ENCODE measurements at places on chromosomes 5 and 9.

GRCh38 chr5:141869514-141869913, 8.7 kb downstream of the PCDH1 start:
- peak; percentile 23 for DNase-seq

- no peak for DNase-seq
These were observed 485.8 kb downstream of the SEMA5A start for GRCh38 chr5:9059920-9060691.

- DNase-seq = no peak
These were observed 378.1 kb upstream of the TLE4 start for GRCh38 chr9:79193501-79194223.

GRCh38 chr9:69157751-69158466, 16.2 kb upstream of the TJP2 start:
- DNase-seq = no peak

GRCh38 chr9:2356041-2356790, 265.4 kb upstream of the VLDLR start:
- DNase-seq = no peak

- DNase-seq = no peak
These were observed 1.8 kb downstream of the EEIG1 start for GRCh38 chr9:127979015-127979332.

DNA sequence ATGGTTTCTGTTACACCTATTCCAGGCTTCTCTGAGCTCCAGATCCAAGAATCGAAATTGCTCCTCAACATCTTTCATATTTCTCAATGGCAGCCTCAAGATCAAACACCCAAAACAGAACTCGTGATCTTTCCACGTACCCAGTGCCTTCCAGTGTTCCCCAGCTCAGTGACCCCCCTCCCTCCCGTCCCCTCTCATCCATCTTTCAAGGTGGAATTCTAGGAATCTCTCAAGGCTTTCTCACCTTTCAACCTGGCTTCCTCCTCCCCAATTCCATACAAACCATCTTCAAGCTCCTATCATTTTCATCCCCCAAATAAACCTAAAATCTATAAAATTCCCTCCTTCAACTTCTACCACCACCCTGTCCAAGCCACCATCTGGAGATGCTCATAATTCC, 615.3 kb downstream of the BNC2 start:
- no peak for DNase-seq

DNA sequence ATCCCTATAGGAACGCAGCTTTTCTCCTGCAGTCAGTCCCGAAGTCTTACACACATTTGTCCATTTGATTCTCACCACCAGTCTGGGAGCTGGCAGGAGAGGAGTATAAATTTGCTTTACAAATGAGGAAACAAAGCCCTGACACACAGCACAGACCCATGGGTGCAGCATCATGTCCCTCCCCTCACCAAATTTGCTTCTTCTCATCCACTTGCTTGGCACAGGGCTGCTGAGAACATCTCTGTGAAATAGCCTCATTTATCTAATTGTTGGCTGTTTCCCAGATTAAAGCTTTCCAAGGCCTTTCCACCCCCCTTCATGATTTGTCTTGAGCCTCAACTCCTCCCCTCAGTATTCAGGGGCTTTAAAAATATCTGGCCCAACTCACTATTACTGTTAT, 11.3 kb upstream of the ADRB2 start:
- no peak for DNase-seq

GRCh38 chr5:111962906-111963305, 205.9 kb upstream of the NREP start:
- peak; percentile 74 for DNase-seq

DNA sequence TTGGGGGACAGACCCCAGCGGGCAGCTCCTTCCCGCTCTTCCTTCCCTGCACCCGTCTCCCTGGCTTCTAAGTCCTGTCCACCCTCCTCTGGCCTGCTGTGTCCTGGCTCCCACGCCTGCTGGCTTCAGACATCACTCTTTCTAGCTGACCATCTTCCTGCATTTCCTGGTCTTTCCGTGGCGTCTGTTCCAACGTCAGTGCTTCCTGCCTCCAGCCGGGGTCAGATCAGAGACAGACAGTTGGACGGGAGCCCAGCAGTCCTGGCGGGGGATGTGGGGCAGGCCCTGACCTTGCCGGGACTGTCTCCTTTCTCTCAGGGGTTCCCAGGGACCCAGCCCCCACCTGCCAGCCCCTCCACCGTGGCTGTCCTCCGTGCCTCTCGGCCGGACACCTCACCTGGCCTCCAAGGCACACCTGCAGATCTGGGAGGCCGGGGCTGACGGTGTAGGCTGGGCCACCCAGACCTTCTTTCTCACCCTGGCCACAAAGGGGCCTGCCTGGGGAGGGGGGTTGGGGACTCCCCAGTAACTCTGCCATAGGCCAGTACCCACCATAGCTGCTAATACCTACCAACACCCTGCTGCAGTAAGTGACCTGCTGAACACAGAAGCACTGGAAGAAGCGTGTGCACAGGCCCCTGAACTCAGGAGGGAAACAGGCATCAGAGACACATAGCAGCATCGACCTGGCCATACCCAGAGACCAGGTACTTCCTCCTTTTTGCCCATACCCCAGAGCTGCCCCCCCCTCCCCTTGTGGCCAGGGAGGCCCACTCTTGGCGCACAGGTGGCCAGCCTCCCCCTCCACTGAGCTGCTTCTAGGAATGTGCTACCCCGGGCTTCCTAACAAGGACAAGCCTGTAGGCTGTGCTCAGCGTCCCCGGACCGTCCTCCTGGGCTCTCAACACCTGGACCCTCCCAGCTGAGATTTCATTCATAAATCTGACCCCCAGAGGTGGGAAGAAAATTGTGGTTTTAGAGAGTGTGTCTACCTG, 5.1 kb downstream of the NRARP start:
- DNase-seq = no peak

DNA sequence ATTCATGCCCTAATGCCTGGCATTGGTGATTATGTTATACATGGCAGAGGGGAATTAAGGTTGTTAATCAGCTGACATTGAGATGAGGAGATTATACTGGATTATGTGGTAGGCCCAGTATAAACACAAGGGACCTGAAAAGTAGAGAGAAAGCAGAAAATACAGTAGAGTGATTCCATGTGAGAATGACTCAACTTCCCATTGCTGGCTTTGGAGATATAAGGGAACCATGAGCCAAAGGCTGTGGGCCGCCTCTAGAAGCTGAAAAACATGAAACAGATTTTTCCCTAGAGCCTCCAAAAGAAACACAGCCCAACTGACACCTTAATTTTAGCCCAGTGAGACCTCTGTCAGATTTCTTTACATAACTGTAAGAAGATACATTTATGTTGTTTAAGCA, 65.0 kb upstream of the CTXN3 start:
- DNase-seq = no peak

GRCh38 chr9:24932785-24933184, 387.1 kb upstream of the IZUMO3 start:
- DNase-seq = no peak

GRCh38 chr5:157400741-157401495, 59.1 kb upstream of the NIPAL4 start:
- DNase-seq = no peak

GRCh38 chr5:93924628-93925027, 183.2 kb upstream of the POU5F2 start:
- DNase-seq = no peak

DNA sequence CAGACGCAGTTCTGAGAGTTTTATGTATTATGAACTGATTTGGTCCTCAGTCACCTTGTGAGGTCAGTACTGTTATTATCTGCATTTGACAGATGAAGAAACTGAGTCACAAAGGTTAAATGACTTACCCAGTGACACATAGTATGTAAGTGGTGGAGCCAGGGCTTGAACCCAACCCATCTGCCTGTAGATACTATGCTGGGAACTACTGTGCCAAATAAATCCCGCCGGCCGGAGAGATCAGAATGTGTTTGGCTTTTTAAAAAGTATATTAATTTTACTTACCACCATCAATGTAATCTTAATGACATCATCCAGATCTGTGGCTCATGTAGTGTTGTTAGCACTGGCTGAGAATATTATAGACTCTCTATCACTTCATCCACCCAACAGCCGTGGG, 80.8 kb downstream of the ZNF618 start:
- DNase-seq = no peak

DNA sequence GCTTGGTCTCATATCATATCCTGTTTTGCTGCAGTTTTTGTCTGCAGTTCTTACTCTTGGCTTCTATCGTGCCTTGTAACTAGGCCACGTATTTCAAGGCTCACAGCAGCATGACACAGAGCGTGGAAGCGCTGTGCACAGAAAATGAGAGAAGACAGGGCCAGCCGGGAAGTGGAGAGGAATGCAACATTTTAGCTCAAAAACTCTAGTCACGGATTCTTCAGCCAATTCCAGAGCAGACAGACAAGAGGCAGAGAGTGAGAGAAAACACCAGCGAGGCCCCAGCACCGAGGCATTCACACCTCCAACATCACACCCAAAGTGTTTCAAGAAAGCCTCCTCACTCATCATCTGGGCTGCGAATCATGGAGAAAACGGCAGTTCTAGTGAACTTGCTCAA, 160.8 kb downstream of the DNAH5 start:
- DNase-seq = no peak

DNA sequence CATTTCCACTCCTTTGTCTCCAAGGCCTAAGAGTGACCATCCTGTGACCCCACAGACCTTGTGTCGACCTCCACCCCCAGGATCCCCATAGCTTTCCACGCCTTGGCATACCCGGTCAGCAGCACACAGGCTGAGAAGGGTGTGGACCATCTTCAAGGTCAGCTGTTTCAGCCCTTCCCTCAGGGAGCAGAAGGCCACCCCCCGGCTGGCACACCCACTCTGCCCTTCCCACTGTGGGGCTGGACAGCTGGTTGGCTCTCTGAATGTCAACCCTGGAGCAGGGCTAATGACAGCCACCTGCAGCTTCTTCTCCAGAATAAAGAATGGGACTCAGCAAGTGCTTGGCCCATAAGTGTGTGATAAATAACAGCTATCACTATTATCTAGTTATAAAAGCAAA, 93.1 kb downstream of the OLFM1 start:
- no peak for DNase-seq

GRCh38 chr5:81068635-81069034, 108.5 kb downstream of the RASGRF2 start:
- DNase-seq = no peak

DNA sequence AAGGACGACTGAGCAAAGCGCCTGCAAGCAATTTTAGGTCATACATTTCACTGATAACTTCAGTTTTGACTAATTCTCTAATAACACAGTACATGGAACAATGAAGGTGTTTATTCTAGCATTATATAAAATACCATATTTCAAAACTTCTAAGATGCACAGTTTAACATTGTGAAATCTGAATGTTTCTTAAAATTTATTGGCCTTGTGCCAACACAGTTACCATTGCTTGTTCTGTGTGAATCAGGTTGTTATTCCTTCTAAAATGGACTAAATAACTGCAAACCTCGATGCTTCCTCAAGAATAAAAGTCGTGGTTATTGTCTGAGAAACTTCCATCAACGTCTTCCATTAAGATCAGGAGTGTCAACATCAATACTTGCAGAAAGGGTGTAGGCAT, 8.0 kb downstream of the MCC start:
- no peak for DNase-seq

DNA sequence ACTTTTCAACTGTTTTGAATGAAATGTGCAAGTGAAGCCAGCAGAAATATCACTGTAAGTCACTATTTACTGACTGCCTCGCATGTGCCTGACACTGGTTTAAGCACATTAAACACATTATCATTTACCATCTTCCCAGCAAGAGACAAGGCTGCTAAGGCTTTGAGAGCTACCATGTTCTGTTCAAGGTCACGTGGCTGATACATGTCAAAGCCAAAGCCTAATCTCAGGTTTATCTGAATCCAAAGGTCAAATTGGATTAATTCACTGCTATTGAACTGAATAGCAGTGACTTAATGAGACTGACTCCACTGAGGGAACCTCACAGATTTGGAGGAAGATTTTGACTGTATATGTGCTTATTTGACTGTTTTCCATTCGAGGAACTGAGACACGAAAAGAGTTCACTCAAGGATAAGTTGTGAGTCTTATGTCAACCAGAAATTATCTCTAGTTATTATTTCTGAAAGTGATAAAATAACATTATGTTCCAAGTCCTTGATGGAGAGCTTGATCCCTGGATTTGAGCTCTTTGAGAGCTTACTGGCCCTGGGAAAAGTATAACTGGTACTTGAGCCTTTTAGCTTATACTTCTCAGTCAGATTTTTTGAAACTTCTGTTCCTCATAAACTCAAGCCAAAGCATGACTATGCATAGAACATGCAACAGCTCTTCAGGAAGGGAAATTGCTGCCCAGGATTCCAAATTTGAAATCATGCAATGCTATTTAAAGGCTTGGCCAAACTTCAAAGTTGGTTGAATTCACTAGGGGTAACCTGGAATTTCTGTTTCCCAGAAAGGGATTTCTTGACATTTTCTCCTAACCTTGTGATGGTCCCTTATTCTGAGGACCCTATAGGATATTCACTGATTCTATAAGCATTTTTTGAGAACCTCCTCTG, 23.4 kb upstream of the ARHGAP26 start:
- no peak for DNase-seq

DNA sequence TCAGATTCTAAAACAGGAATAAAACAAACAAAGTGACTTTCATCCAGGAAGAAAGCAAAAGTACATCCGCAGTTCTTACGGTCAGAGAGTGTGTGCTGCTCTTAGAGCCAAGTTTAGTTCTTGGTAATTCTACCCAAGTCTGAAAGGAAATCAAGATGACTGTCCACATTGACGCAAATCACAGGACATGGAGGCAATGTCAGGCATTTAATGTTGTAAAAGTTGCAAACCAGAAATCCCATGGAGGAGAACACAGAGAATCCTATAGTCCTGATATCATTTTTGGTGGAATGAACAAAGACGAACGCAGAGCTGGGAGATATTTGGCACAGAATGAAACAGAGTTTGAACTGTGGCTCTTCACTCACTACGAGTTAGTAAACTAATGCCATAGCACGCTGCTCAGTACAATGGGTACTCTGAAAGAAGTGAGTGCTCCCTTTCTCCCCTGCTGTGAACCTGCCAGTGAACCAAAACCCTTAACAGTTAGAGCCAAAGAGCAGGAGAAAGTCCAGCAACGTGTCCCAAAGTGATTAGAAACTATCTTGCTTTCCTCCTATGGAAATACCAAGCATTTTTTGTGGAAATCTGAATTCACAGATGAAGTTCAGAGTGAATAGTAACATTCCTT, 74.3 kb downstream of the MUSK start:
- no peak for DNase-seq

- no peak for DNase-seq
These were observed 246.6 kb upstream of the CCNG1 start for GRCh38 chr5:163190784-163191183.

DNA sequence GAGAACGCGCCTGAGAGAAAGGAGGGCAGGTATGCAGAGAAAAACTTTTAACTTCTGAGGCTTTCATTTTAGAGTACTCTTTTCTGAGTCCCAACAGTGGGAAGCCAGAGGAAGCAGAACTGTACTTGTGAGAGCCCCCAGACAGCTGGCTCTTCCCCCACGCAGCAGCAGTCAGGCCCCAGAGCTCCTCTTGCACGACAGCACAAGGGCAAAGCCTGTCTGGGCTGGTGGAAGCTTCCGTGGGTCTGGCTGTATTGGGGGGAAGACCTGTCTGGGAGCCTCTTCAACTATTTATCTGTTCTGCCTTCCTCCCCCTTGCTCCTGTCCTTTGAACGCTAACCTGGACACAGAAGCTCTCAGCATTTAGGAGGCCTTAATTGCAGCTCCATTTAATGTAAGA, 68.2 kb downstream of the THBS4 start:
- no peak for DNase-seq
